Activated B cell treated with CpG ODN at 0.5 μM for 24 hours (primary cell): ENCODE measurements at places on chromosomes 2 and 18. TPM values are rescaled to one million over a fixed set of nuclear protein-coding genes. Genes with fewer than 3 reads are reported as not detected.

Gene POTEC
- total RNA-seq, result not detected in 2 replicates

Gene VSNL1
- not detected in 2 replicates for total RNA-seq

Gene THOC1
- total RNA-seq, result 53.3 and 68.6 TPM in 2 replicates

Gene DQX1
- 0.51 and 0.73 TPM in 2 replicates for total RNA-seq

Gene TPO
- total RNA-seq, result not detected in 2 replicates

Gene GALNT5
- not detected in 2 replicates for total RNA-seq

Gene TUBA4B
- total RNA-seq, result 0.20 TPM in 1 of 2 replicates, not detected in the other

Gene UGT1A8
- not detected in 2 replicates for total RNA-seq

Gene CFC1
- not detected in 2 replicates for total RNA-seq

Gene UXS1
- total RNA-seq, result 20.0 and 24.2 TPM in 2 replicates

Gene SCYGR2
- not detected in 2 replicates for total RNA-seq

Gene PTPN2
- total RNA-seq, result 66.4 and 76.5 TPM in 2 replicates

Gene DSG3
- total RNA-seq, result not detected in 2 replicates

Gene MLPH
- total RNA-seq, result not detected in 2 replicates

Gene PAX8
- 0.39 and 0.71 TPM in 2 replicates for total RNA-seq

Gene HTR2B
- total RNA-seq, result not detected in 2 replicates

Gene THAP4
- 23.7 and 26.7 TPM in 2 replicates for total RNA-seq

Gene LYG2
- not detected in 2 replicates for total RNA-seq

Gene CIB4
- not detected in 2 replicates for total RNA-seq

Gene REG1B
- total RNA-seq, result not detected in 2 replicates

Gene CRYBA2
- total RNA-seq, result not detected in 2 replicates

Gene SEH1L
- 67.0 and 79.3 TPM in 2 replicates for total RNA-seq

Gene CDKL4
- 0.24 TPM in 1 of 2 replicates, not detected in the other for total RNA-seq

Gene DES
- not detected in 2 replicates for total RNA-seq

Gene NR4A2
- total RNA-seq, result 6.7 and 7.5 TPM in 2 replicates

Gene ASIC4
- 0.15 TPM in 1 of 2 replicates, not detected in the other for total RNA-seq

Gene UGT1A1
- total RNA-seq, result not detected in 2 replicates

Gene SERPINB3
- total RNA-seq, result not detected in 2 replicates

Gene FAM124B
- 0.29 TPM in 1 of 2 replicates, not detected in the other for total RNA-seq

Gene CCDC148
- total RNA-seq, result not detected in 2 replicates

Gene ARHGEF4
- total RNA-seq, result 0.29 and 0.39 TPM in 2 replicates

Gene HJURP
- total RNA-seq, result 1.0 and 1.5 TPM in 2 replicates

Gene GRHL1
- 0.39 and 0.95 TPM in 2 replicates for total RNA-seq
